CD8-positive, alpha-beta T cell (primary cell): ENCODE measurements at places on chromosomes 4 and X.

- DNase-seq, result no peak
Measured at GRCh38 chr4:184273166-184274147, 55.8 kb upstream of the ENPP6 start.

GRCh38 chr4:48025005-48025404, 8.4 kb downstream of the NIPAL1 start:
- DNase-seq, result no peak

GRCh38 chr4:173735049-173735448, 205.0 kb upstream of the HAND2 start:
- DNase-seq, result no peak

- DNase-seq, result no peak
Measured at GRCh38 chr4:2497931-2498330, 29.0 kb downstream of the RNF4 start.

DNA sequence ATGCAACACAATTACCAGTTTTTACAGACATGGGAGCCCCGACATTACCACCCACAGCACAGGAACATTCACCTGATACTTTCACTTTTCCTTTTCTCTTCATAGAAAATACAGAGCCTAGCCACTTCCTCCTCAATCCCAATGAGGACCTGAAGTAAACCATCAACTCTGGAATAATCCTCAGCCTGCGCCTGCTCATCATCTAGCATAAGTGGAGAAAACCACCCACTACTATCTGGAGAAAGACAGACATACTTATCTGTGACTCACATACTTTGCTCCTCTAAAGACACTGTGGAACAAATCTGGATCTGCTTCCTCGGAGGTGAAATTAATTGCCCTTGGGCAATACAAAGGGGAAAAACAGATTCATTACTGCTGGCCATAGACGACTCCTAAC, 47.8 kb downstream of the ZCCHC13 start:
- no peak for DNase-seq

- DNase-seq, result no peak
Measured at GRCh38 chr4:23934915-23935314, 45.1 kb upstream of the PPARGC1A start.

- DNase-seq, result no peak
Measured at GRCh38 chrX:153623310-153624029, 23.5 kb upstream of the DUSP9 start.

DNA sequence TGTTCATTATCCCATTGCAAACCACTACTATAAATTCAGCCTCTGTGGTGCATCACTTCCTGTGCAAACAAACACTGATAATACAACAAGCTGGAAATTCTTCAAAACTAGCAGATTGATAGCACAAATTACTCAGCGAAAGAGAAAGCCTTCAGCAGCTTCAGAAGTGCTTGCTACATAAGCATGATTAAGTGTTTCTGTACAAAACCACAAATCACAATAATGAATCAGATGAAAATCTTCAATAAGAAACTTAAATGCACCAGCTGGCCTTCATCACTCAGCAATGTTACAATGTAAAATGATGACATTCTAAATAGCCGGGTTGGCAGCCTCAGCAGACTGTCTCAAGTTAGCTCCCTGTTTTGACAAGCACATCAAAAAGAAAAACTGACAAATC, 262.2 kb downstream of the SPOCK3 start:
- DNase-seq, result no peak

DNA sequence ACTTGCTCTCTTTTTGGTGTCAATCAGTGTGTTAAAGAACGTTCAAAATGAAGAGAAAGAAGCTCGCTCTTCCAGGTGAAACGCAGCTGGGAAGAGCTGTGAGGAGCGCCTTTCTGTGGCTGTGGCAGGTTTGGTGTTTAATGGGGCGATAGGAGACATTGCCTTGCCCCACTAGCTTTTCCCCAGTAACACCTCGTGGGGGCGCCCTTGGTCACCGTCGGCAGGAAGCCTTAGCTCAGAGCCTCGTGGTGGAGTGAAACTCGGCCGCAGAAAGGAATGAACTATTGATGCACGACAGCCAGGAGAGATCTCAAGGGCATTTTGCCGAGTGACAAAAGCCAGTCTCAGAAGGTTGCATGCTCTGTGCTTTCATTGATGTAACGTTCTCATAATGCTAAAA, 65.1 kb downstream of the GPR143 start:
- DNase-seq, result no peak

GRCh38 chr4:10159671-10160070, 43.1 kb upstream of the WDR1 start:
- DNase-seq, result no peak

- no peak for DNase-seq
Measured at GRCh38 chrX:31679861-31680260, 608.0 kb upstream of the FTHL17 start.

GRCh38 chrX:118756101-118756500, 28.7 kb downstream of the IL13RA1 start:
- no peak for DNase-seq

- no peak for DNase-seq
Measured at GRCh38 chr4:67581208-67581857, 22.8 kb downstream of the STAP1 start.

DNA sequence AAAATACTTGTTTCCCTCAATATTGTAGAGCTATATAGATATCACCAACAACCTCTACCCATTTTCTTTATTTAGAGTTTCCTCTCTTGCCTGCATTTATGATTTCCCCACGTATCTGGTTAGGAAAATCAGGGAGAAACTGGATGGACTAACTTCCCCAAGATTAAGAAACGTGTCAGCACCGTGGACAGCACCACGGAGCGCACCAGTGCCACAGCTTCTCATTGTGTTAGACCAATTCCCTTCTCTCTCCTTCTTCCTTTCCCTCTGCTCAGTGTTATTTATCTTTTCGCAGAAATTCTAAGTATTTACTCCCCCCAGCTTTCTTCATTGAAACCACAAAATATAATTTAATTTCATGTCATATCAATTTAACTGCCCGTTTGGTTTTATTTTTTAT, 568.6 kb upstream of the BOD1L1 start:
- no peak for DNase-seq

DNA sequence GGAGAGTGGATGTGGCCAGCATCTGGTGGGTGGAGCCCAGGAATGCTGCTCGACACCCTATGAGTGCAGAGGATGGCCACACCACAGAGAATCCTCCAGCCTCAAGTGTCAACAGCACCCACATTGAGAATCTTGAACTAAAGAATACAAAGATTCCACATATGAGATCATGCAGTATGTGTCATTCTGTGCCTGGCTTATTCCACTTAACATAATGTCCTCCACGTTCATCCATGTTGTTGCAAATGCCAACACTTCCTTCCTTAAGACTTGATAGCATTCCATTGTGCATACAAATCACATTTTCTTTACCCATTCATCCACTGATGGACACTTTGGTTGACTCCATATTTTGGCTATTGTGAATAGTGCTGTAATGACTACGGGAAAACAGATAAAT, 145.8 kb downstream of the PRKX start:
- DNase-seq, result no peak

DNA sequence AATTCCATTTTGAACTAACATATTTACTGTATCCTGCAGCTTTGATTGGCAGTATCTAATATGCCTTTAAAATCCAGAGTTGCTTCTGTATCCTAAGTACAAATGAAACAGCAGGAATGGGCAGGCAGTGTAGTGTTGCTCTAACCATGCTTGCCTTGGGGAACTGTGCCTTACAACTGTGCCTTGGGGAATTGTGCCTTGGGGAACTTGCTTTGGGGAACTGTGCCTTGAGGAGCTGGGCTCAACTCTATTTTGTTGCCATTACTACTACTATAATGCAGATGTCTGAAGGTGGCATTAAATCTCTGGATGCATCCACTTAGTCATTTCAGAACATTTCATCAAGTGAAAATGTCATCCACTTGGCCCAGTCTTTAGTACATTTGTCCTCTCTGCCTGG, 6.9 kb downstream of the CXCL3 start:
- no peak for DNase-seq

DNA sequence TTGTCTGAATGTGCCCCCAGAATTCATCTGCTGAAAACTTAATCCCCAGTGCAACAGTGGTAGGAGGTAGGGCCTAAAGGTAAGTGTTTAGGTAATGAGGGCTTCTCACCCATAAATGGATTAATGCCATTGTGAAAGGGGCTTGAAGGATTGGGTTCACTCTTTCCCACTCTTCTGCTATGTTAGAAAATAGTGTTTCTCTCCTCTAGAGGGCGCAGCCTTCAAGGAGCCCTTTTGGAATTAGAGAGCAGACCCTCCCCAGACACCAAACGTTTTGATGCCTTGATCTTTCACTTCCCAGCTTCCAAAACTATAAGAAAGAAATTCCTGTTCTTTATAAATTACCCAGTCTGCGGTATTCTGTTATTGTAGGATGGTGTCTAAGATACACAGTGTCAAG, 706.4 kb downstream of the SMARCA1 start:
- no peak for DNase-seq

DNA sequence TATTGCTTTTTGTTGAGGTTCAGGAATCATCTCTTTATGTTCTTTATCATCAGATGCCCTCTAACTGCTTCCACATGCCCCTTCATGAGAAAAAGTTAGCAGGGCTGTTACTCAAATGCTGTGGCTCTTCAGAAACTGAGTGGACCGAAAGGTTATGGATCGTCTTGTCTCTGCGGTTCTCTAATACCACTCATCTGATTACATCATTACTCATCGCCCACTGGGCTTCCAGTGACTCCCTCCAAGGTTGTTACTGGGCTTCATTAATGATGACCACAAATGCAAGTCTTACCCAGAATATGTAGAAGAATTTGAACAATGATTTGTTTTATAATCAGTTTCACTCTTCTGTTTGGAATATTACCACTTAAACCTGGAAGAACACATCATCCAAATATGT, 67.7 kb downstream of the RWDD4 start:
- DNase-seq, result no peak

DNA sequence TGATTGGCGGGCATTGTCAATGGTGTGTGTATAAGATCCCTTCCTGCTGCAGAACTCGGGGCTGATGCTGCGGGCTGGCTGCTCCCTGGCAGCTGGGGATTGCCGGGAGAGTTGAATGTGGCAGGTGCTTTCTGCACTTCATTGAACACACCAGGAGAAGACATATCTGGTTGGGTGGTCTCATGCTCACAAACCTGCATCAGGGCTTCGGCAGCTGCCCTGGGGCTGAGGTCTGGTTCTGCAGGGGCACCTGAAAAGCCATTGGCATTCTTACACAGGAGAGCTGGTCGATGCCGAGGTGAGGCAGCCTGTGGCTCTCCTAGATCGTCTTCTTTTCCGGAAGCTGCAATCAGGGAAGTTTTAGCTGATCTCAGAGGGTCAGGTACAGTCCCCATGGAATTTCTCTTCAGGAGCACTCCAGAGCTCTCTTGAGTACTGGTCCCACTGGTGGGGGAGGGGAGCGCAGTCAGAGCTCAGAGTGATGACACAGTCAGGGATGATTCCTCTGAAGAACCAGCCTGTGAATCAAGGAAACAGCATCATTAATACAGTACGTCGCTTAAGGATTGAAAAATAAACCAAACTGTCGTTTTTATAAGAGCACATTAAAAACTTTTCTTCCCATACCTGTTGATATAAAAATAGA, 57.8 kb downstream of the GPRIN3 start:
- DNase-seq, result no peak

DNA sequence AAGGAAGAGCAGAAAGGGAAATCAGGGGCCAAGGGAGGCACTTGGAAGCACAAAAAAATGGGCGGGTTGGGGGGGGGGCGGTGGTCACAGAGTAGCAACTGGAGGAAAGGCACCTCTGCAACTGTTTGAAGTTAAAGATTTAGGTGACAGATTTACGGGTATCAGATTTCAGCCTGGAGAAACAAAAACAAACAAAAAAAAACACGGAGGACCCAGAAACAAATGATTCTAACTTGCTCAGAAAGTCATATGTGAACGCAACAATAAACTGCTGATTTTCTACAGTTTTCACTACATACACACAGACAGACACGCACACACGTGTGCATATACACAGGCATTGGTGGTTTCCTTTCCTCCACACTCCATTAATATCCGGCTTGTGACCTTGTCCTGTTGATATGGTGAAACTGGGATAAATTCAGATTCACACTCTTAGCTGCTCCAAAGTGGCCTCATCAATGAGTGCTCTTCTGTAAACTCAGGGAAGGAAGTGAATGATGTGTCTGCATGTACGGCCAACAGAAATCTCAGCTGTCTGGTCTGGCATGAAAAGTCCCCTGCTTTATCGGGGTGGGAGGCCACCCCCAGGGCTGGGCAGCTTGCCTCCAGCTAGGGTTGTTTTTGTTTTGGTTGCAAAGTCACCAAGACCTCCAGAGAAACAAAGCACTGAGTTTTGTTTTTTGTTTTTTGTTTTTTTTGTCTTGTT, 54.3 kb downstream of the CHST7 start:
- DNase-seq, result no peak

- DNase-seq, result peak; percentile 25
Measured at GRCh38 chr4:7335344-7336066, 99.2 kb downstream of the PSAPL1 start.

DNA sequence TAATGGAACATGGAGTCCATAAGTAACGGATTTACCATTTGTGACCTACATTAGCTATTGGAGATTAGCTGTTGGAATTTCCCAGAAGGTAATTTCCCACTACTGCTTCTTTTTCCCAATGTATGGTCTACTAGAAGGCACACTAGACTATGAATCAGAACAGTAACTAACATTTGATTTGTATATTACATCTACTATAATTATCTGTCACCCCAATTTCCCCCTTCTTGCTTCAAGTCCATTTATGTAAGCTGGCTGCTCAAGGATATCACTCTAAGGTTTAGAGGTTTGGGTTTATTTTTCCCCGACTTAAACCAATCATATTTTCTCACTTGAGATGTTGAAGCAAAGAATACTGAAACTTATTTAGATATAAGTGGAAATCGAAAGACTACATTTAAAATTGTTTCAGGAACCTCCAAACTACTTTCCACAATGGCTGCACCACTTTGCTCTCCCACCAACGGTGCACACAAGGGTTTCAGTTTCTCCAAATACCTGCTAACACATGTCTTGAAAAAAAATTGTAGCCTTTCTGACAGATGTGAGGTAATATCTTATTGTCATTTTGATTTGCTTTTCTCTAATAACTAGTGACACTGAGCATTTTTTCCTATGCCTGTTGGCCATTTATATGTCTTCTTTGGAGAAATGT, 33.3 kb upstream of the H2AZ1 start:
- DNase-seq, result no peak

DNA sequence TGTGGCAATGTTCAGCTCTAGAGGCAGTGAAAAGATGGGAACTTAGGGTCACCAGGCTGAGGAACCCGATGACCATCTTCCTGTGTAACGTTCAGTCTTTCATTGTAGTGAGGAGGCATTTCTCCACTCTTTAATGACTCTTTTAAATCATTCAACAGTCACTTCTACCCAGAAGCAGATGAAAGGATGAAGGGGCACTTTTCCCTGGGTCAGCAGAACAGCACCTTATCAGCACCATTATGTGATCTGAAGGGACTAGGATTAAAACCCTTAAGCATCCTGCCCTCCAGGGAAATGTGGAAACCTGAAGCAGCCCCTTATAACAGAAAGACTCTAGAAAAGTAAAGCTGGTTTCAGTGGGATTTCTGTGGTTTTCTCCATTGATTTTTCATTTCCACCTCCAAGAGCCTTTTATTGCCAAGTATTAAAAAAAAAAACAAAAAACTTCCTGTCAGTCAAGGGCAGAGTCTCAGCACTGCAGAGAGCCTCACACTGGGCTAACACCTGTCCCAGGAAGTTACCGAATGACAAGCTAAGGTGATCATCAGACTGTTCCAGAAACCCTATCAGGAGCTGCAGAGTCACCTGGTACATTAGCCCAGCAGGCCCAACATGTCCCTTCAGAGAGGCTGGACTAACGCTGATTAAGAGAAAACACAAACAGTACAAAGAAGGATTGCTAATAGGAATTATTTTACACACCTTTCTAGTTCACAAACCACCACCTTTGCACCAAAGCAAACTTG, 185.9 kb downstream of the SHROOM3 start:
- DNase-seq, result no peak
